ENCODE measurements at places on chromosomes 13 and 19.

DNA sequence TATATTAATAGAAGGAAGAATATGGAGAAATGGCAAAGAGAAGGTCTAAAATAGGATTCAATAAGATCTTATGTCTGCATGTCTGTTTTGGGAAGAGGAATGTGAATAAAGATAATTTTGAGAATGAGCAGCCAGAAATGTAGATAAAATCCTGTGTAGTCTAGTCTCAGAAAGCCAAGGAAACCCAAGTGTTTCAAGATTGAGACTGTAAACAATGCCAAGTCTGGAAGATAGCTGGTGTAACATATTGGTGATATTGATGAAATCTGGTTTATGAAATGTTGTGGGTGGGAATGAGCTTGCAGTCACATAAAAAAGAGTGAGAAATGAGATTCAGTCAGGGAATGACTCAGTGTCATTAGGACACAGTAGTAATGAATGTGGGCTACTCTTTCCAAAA lies 1180.3 kb upstream of the PCDH20 start:
- DNase-seq, result no peak

GRCh38 chr13:40233731-40234195 lies 432.7 kb downstream of the FOXO1 start:
- DNase-seq, result no peak

DNA sequence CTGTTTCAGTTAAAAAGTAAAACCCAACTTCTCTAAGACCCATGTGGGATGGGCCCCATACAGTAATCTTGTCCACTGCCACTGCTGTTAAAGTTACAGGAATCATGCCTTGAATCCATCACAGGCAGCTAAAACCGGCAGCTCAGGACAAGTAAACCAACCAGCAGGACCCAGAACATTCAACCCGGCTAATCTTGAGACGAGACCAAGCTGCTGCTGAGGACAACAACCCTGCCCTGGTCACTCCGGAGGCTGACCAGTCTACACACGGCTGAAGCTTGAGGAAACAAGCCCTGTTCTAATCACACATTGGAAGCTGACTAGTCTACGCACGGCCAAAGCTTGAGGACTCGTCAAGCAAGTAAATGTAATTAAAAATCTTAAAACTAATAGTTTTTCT lies 105.2 kb upstream of the ZNF492 start:
- DNase-seq, result no peak

- DNase-seq, result no peak
Observed at GRCh38 chr13:51329606-51330005, 9.9 kb upstream of the SERPINE3 start.

- DNase-seq, result peak; percentile 88
Observed at GRCh38 chr13:107480130-107480529, 735.2 kb downstream of the LIG4 start.

DNA sequence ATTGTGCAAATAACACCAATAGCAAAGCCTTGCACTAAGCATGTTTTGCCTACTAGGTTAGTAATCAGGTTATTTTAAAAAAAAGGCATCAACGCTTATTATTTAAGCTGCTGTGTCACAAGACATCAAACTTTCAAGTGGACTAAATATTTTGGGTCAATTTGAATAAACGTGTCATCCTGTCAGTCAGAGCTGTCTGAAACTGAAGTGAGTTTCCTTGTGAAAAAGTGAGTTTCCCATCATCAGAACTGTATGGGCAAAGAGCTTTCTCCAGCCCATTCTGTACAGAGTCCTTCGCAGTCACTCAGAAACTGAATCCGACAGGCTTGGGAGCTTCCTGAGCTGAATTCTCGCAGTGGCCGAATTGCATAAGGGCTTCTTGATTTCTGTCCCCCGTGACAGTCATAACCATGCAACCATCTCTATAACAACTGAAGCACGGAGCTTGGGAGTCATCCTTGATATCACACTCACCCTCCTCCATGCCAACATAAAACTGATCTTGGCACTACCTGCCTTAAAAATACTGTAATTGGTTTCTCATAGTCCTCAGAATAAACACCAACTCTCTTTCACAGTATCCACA lies 139.8 kb downstream of the MIPEP start:
- no peak for DNase-seq

- no peak for DNase-seq
Observed at GRCh38 chr13:49296659-49297058, 48.9 kb downstream of the CDADC1 start.

GRCh38 chr19:21101521-21102242 lies 19.7 kb downstream of the ZNF714 start:
- DNase-seq, result no peak

DNA sequence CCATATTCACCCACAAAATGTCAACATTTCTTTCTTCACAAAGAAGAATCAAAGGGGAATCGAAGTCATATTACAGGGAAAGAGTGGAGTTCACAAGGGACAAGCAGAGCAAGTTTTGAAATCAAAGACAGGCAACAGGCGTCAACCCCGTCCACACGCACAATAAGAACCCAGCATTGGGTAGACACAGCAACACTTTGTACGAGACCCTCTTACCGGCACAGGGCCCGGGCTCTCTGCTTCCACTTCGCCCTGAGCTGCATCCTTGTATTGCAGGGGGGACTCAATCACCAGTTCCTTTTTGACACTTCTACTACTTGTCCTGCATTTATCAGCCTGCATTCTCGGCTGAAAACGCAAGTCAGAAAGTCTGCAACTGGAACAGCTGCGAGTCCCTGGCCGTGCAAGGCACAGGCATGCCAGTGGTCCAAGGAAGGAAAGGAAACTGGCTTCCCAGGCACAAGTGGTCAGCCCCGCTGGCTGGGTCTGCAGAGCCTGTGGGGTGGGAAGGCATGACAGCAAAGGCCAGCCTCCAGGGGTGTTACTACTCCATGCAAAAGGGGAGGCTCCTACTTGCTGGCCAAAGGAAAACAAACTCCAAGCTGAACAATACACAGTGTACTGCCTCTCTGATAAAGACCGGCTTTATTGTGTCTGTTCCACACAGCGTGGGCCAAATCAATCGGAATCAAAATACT lies at the start of gene DOCK9:
DOCK9 (minus strand) TSS at position 497 of the 698 bp plus-strand sequence; CDS start at position 342, 155 bp downstream.
- DNase-seq, result peak; percentile 78

GRCh38 chr13:33817513-33817900 lies 442 bp upstream of the RFC3 start:
- no peak for DNase-seq

GRCh38 chr19:2014731-2015607 lies 545 bp downstream of the BTBD2 start:
- no peak for DNase-seq

DNA sequence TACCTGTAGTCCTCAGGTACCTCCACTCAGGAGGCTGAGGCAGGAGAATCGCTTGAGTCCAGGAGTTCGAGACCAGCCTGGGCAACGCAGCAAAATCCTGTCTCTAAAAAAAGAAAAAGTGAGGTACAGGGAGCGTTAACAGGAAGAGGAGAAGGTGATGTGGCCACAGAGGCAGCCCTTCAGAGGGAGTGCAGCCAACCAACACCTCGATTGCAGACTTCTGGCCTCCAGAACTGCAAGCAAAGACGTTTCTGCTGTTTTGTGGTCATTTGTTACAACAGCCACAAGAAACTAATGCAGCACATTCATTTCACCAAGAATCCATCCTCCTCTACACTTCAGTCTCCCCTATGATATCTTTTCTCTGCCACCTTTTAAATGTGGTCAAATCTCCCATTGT lies 145.2 kb downstream of the USP12 start:
- no peak for DNase-seq

DNA sequence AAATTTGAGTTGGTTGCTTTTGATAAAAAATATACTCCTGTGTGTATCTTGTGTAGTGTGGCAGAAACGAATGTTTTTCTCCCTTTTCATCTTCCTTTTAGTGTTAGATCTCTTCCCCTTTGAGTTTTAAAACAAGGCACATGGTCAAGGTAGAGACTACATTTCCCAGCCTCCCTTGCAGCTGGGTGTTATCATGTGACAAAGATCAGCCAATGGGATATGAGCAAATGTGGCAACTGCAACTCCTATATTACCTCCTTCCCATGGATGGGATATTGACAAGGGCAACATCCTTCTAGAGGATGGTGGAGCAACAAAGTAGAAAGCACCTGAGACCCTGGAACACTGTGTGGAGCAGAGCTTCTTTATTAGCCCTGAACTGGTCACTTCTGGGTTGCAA lies 42.4 kb downstream of the ADGRE3 start:
- DNase-seq, result peak; percentile 2

GRCh38 chr19:33715462-33715861 lies 81.2 kb upstream of the KCTD15 start:
- no peak for DNase-seq

DNA sequence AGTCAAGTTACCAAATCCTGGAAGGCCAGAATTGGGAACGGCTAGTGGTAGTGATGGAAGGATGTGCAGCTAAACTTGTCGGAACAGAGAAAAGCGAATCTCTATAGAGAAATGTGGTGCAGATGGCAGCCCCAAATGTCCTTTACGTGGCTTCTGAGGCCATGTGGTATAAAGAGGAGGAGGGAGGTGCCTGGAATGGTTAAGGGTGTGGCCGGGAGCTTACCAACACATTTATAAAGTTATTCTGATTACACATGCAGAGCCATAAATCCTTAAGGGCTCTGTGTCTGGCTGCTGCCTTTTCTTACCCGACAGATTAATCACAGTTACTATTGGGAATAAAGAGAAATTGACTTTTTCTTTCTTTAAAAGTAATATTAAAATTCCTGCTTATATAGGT lies 190.1 kb downstream of the OXGR1 start:
- no peak for DNase-seq

- DNase-seq, result no peak
Observed at GRCh38 chr19:46766569-46767317, 20.5 kb upstream of the STRN4 start.

- no peak for DNase-seq
Observed at GRCh38 chr13:112719556-112719955, 29.7 kb downstream of the ATP11A start.

DNA sequence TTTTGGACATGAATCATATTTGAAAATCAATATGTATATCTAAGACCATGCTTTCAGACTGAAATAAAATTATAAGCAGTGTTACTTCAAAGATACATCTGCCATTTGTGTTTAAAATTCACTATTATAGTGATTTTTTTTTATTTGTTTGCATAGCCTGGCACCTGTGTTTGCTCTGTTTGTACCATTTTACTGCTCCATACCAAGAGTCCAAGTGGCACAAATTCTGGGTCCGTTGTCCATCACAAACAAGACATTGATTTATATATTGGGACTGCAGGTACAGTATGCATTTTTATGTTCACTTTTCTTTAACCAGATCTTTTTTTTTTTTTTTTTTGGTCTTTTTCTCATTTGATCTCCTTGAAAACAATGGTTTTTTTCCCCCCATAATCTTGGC lies 6.7 kb upstream of the GPR183 start:
- no peak for DNase-seq

DNA sequence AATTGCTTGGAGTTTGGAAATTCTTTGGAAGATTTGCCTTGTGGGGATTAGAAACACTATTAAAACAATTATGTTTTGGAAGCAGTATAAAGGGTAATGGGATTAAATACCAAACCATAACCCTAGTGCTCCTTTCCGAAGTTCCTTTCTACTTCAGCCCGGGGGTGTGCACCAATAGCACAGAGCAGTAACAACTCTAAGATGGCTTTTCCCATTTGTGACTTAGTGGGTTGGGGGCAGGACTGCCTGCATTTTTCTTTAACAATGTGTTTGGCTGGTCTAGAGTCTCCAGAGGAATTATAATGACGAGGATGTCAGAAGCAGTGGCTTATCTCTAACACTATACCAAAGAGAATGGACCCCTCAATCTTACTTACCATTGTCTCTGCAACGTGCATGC lies 11.9 kb upstream of the IL17D start:
- DNase-seq, result no peak

DNA sequence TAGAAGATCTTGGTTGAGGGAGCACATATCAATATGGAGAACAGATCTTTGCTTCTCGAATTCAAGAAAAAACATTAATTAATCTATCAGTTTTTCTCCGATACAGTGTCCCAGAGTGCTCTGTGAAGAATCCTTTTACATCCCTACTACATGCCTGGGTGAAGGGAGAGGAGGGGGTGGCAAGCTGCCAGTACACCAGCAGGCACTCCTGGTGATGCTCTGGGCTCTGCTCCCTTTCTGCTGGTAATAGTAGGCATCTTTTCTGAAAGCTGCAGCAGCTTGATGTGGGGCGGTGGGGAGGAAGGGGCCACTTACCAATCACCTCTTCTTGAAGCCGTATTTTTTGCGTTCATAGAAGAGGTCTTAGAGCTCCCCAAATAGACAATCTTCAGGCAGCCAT lies 30.7 kb downstream of the PBX4 start:
- no peak for DNase-seq

- DNase-seq, result no peak
Observed at GRCh38 chr19:1533510-1534150, 9.8 kb downstream of the PLK5 start.

DNA sequence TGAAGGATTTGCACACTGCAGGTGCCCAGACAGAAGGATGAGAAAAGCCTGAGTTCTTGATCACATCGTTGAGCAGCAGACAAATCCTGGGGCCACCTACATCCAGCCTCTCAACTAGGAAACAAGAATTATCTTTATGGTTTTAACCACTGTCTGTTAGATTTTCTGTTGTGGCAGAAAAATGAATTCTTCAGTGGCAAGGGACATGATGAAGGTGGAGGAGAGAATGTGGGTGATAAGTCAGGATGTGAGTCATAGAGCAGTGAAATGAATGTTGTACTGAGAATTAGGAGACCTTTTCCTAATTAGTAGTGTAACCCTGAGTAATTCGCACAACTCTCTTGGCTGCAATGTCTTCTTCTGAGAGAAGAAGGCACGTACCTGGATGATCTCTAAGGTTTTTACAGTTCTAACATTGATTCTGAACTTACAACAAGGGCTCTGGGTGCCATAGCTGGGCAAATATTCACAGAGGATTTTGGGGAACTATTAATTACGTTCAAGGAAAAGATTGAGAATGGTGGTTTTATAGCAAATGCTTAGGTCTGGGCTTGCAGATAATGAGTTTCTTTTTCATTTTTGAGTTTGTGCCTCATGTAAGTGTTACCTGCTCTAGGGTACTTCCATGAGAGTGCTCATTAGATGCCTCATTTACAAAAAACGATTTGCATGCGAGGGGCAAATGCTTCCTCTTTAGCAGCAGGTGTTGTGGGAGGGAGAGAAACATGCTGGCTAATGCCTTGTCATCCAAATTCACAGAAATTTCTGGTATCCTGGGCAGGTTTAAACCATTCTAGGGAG lies 111.0 kb upstream of the KL start:
- DNase-seq, result peak; percentile 63

GRCh38 chr13:72144636-72145035 lies 277.6 kb upstream of the DACH1 start:
- DNase-seq, result no peak

DNA sequence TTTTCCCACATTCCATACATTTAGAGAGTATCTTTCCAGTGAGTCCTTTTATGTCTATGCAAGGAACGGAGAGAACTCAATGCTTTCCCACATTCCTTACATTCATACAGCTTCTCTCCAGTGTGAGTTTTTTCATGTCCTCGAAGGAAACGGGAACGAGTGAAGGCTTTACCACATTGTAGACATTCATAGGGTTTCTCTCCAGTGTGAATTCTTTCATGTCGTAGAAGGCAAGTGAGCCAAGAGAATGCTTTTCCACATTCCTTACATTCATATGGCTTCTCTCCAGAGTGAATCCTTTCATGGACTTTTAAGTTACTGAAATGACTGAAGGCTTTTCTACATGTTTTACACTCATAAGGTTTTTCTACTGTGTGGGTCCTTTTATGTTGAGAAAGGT lies 17.1 kb downstream of the ZNF823 start:
- DNase-seq, result no peak

GRCh38 chr13:113565526-113566226 lies 18.9 kb upstream of the TFDP1 start:
- DNase-seq, result no peak
